ENCODE measurements at places on chromosomes 2 and 18.

DNA sequence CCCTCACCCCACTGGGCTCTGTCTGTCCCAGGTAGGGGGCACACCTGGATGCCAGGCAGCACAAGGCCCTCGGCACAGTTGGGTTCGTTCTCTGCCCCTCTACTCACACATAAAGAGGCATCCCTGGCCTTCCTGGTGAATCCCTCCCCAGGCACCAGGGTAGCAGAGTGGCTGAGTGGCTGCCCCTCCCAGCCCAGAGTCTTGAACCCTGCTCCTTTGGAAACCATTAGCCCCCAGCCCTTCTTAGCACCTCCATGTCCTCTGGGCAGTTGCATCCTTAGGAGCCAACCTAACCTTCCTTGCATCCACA is 2.0 kb downstream of the GPC1 start:
- DNase-seq: no peak

DNA sequence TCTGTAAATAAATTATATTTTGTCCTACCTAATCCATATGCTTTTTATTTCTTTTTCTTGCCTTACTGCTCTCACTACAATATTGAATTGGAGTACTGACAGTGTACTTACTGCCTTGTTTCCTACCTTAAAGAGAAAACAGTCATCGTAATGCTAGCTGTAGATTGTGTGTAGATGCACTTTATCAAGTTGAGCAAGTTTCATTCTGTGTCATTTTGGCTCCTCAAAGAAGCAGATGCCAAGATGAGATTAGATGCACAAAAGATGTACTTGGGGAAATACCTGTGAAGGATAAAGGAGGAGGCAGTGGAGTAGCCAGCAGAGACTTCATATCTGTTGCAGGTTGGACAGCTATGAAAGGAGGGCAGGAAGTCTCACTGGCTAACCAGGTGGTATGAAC is 145.5 kb downstream of the FTCDNL1 start:
- DNase-seq: no peak

DNA sequence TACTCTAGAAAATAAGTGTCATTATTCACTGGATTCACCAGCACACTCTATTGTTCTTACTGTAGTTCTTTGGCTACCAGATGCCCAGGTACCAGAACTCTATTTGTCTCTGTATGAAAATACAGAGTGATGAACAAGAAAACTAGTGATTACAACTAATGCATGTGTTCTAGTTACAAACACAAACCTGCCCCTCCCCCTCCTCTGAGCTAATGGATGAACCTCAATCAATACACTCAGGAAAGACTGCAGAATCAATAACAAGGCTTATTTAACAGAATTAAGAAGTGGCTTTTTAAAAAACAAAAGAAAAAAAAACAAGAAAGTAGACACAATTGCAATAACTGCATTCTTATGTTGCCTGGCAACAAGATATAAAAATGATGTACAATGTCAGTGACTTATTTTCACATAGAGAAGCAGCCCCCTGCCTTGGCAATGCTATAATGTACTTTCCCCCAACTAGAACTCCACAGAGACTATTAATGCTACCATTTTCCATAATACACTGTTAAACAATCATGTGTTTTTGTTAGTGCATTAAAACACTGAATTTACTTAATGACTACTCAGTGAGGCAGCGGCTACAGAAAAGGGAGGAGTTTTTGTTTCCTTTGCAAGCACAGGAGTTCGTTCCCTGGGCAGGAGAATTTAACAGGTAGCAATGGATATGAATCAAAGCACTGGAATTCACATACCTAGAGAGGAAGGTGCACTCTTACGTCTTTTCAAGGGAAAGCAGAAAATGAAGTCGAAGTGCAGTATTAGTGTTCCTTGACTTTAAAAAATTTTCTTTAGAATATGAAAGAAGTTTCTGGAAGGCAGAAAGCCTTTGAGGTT is 318.8 kb upstream of the REV1 start:
- no peak for DNase-seq

DNA sequence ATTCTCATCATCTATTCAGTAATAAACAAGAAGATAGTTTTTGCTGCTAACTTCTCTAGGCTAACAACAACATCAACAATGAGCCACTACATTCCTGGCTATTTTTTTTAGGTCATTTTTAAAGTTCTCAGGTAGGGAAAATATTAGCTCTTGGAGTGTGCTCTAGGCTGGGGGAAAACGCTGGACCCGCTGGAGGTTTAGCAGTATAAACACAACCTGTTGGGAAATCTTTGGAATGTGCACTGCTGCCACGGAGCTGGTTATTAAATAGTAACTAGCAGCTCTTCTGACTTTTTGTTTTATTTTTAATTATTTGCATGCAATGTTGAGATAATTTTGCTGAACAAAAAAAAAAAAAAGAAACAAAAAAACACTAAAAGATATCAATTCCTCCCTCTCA is 892.1 kb upstream of the ACVR2A start:
- no peak for DNase-seq

DNA sequence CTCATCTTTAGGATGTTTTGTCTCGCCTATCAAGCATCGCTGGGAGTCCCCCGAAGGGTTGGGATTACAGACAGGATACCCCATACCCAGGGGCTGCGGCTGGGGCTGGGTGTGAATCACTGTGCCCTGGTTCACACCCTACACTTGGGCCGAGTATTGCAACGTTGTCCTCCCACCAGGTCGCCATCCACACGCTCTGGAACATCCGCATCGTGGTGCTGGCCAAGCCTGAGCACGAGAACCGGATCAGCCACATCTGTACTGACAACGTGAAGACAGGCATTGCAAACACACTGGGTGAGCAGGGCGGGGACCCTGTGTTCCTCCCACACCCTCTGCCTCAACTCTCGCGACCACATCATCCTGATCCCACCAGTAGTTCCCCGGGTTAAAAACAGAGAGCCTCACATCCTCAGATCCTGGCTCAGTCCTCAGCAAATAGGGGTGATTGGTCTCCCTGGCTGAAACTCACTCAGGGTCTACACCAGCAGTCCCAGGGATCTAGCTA is 87.3 kb upstream of the ATG16L1 start:
- DNase-seq: no peak

DNA sequence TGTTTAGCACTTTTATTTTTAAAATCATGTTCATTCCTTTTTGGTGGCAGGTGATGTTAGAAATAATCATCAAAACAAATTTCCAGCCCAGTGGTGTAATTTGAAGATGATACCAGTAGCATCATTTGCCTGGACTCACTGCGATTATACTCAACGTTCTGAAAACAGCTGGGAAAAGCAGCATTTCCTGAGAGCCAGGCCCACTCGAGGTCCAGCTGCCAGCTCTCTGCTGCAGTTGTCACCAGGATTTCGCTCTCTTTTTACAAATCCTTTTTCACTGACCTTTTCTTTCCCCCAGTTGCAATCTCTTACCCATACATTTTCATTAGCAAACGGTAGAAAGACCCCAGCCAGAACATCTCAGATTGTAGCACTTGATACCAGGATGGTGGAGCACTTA is 110.6 kb upstream of the LYPD1 start:
- no peak for DNase-seq

DNA sequence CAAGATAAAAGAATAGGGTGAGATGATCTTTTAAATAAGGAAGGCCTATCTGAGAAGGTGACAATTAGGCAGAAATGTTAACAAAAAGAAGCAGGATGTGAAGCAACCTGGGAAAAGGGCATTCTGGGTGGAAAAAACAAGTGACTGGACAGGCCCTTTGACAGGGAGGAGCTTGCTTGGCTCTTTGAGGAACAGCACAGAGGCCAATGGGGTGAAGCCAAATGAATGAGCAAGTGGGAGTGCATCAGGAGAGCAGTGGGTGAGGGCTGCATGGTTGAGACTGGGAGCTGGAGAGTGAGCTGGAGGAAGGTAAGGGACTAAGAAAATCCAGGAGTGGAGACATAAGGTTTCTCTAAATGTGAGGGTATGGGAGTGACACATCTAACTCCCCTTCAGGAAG is 126.9 kb downstream of the TDRD15 start:
- DNase-seq: no peak

GRCh38 chr2:10564876-10565445 is 116.8 kb upstream of the ODC1 start:
- no peak for DNase-seq

DNA sequence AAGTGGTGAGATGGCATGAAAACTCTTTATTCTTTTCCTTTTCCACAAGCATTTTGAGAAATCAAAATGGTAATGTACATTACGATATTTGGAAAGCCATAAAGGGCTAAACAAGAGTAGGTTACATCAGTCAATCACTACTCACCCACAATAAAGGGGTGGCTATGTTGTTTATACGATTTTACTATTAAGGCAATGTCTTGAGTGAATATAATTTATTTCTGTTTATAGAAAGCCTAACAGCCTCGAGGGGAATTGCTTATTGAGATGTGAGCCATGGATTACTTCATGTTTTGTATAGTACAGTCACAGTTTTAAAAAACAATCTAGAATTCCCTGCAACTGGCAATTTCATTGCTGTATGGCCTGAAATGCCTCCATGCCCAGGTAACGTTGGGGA is 237.5 kb upstream of the RBBP8 start:
- no peak for DNase-seq

DNA sequence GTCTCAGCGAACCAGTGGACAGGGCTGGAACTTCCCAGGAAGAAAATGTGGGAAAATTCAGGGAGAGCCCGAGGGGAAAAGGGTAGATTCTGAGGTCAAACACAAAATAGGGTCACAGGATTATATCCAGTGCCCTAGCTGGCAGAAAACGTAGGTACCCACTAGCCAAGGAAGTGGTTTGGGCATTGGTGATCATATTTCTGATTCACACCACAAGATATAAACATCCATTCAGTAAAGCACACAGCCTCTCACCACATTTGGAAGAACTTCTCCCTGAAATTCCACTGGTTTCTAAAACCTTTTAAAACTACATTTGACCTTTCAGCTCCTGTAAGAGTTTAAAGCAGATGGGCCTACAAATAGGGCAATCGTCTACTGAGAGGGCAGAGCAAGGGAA is 186.9 kb downstream of the TTC32 start:
- no peak for DNase-seq

DNA sequence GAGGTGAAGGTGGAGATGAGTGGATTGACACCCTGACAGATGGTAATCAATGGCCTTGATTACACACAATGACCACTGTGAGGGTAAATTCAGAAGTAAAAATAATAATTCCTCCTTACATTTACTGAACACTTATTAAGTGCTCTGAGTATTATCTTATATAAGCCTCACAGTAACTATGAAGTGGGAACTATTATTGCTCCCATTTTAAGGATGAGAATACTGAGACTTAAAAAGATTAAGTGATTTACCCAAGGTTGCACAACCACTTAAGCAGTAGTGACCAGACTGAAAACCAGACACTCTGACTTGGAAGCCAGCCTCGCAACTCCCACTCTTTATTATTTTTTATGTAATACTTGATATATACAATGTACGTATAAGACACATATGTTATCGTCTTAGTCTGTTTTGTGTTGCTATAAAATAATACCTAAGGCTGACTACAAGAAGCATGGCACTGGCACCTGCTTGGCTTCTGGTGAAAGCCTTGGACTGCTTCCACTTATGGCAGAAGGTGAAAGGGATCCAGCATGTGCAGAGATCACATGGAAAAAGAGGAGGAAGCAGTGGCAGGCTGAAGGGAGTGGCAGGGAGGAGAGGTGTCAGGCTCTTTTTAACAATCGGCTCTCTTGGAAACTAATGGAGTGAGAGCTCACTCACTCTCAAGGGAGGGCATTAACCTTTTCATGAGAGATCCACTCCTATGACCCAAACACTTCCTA is 41.5 kb upstream of the C1D start:
- DNase-seq: no peak

- DNase-seq: no peak
Measured at GRCh38 chr2:236298924-236299475, 34.8 kb upstream of the ASB18 start.

DNA sequence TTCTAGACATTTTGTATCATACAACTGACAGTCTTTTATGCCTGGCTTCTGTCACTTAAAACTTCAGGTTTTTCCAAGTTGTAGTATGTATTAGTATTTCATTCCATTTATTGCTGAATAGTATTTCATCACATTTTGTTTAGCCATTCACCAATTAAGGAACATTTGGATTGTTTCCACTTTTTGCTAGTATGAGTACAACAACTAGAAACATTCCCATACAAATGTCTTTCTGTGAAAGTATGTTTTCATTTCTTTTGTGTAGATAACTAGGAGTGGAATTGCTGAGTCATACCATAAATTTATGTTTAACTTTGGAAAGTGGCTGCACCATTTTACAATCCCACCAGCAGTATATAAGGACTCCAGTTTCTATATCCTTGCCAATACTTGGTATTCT is 135.9 kb downstream of the ATAD2B start:
- DNase-seq: no peak

DNA sequence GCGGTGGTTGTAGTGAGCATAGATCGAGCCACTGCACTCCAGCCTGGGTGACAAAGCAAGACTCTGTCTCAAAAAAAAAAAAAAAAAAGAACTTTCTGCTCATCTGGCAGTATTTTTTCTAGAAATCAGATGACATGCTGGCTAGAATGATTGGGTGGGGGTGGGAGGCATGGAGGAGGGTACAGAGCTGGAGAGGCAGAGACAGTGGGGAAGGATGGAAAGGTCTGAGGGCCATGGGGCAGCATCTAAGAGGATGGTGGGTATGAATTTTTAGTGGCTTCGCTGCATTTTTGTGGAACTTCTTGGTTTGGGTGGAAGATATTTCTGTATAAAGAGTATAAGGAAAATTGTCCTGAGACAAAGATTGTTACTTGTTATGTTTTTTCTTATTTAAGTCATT is 23.3 kb downstream of the ARMC9 start:
- DNase-seq: no peak

DNA sequence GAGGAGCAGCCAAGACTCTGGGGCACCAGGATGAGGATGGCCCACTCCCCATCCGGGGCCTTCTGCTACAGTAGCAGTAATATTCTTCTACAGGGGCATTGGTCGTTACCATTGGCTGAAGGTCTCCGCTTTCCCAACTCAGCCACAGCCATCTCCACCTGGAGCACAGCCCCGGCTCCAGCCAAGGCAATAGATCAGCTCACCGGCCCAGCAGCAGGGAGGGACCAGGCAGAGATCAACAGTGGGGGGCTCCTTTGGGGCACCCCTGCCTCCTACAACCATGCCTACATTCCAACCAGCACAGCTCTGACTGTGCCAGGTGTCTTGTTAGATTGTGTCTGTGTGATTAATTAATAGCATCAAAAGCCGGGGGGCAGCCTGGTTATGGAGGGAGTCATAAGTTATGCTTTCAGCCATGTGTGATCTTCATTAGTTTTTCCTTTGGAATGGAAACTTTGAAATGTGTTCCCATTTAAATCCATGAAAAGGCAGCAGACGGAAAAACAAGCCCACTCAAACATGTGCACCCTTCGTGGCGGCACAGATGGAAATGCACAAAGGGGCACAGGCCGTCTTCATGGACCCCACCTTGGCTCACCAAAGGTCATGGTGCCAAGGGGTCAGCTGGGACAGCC is 68.6 kb upstream of the BZW1 start:
- DNase-seq: no peak

GRCh38 chr2:99863903-99864270 is 278.5 kb downstream of the AFF3 start:
- DNase-seq: no peak

- DNase-seq: no peak
Measured at GRCh38 chr2:172813314-172813888, 77.8 kb downstream of the RAPGEF4 start.

GRCh38 chr2:234494361-234495250 is 2.3 kb downstream of the ARL4C start:
- no peak for DNase-seq
